ENCODE measurements at places on chromosomes 1 and 21.

DNA sequence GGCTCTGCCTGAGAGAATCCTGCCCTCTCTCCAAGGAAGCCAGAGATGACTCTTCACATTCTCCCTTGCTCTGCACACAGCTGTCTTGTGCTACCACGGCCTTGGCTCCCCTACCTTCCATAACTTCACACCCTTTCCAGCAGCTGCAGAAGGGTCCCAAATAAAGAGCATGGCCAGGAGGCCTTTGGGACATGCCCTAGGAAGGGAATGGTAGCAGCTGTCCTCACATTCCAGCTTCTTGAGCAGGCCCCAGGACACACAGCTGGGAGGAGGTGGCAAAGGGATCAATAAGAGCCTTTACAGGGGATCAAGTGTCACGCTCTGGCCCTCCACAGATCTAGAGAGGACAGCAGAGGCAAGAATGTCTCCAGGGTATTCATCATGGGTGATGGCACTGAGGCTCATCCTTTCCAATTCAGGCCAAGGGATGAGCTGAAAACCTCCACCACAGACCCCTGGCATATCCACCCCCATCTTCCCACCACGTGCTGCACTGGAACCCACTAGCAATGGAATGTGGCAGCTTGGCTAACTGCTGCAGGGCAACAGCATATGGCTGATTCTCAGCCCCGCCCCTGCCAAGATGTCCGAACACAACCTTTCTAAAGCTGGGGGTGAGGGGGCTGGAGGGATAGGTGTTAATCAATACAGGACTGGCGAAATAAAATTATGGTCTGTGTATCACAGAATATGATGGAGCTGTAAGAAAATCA lies 17.8 kb upstream of the RAB29 start:
- H3K27me3 ChIP-seq: no peaks in the 10 kb centered on the region
- peaks cover 28% of the 10 kb centered on the region for H3K4me1 ChIP-seq
- H3K36me3 ChIP-seq: peaks cover 75% of the 10 kb centered on the region
- no peak for DNase-seq
- peak overlapping the region; percentile 60 for H3K27ac ChIP-seq
- H3K4me3 ChIP-seq: no peak overlapping the region

GRCh38 chr1:54810153-54810942 lies 9.2 kb upstream of the TTC22 start:
- DNase-seq: peak; percentile 51
- peaks cover 12% of the 10 kb centered on the region for H3K4me1 ChIP-seq
- H3K27ac ChIP-seq: no peak overlapping the region
- H3K4me3 ChIP-seq: no peak overlapping the region
- no peaks in the 10 kb centered on the region for H3K36me3 ChIP-seq
- H3K27me3 ChIP-seq: no peaks in the 10 kb centered on the region

GRCh38 chr1:48236716-48237470 lies 14.4 kb downstream of the SLC5A9 start:
- no peaks in the 10 kb centered on the region for H3K27me3 ChIP-seq
- H3K27ac ChIP-seq: no peak overlapping the region
- DNase-seq: no peak
- no peak overlapping the region for H3K4me3 ChIP-seq
- H3K36me3 ChIP-seq: no peaks in the 10 kb centered on the region

- no peaks in the 10 kb centered on the region for H3K36me3 ChIP-seq
- no peak overlapping the region for H3K27ac ChIP-seq
- H3K4me1 ChIP-seq: no peaks in the 10 kb centered on the region
- DNase-seq: no peak
- no peak overlapping the region for H3K4me3 ChIP-seq
These were observed 398.2 kb upstream of the RGS18 start for GRCh38 chr1:191760016-191760415.

GRCh38 chr1:59776960-59777852 lies 37.5 kb upstream of the HOOK1 start:
- peaks cover 2% of the 10 kb centered on the region for H3K27me3 ChIP-seq
- H3K4me1 ChIP-seq: no peaks in the 10 kb centered on the region
- no peaks in the 10 kb centered on the region for H3K36me3 ChIP-seq

DNA sequence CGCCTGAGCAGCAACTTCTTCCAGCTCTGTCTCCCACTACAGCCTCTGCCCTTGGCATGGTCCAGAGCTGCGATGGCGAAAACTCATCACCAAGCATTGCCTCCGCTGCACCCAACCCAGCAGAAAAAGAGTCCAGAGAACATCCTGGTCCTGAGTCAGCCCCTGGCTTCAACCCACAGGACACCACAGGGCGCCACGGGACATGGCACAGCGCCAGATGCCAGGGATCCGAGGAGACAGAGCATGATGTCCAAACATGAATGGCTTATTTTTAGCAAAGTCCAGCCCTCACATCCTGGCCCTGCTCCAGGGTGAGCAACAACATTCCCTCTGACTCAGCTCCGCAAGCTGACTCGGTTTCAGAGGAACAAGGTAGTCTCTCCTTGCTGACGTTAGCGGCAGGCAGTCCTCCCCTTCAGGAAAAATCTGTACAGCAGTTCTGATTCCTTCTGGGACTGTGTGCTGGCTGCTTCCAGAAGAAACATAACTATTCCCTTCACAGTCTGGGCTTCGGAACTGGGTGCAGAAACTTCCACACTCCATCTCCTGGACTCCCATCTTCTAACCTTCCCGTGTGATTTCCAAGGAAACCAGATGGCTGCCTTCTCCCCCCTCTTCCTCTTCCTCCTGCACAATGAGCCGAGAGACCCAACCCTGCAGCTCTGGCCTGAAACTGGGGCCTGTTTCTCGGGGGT lies 131.3 kb downstream of the TOMM20 start:
- DNase-seq: no peak
- H3K36me3 ChIP-seq: no peaks in the 10 kb centered on the region
- H3K4me1 ChIP-seq: peaks cover 22% of the 10 kb centered on the region
- no peak overlapping the region for H3K27ac ChIP-seq
- H3K4me3 ChIP-seq: no peak overlapping the region

DNA sequence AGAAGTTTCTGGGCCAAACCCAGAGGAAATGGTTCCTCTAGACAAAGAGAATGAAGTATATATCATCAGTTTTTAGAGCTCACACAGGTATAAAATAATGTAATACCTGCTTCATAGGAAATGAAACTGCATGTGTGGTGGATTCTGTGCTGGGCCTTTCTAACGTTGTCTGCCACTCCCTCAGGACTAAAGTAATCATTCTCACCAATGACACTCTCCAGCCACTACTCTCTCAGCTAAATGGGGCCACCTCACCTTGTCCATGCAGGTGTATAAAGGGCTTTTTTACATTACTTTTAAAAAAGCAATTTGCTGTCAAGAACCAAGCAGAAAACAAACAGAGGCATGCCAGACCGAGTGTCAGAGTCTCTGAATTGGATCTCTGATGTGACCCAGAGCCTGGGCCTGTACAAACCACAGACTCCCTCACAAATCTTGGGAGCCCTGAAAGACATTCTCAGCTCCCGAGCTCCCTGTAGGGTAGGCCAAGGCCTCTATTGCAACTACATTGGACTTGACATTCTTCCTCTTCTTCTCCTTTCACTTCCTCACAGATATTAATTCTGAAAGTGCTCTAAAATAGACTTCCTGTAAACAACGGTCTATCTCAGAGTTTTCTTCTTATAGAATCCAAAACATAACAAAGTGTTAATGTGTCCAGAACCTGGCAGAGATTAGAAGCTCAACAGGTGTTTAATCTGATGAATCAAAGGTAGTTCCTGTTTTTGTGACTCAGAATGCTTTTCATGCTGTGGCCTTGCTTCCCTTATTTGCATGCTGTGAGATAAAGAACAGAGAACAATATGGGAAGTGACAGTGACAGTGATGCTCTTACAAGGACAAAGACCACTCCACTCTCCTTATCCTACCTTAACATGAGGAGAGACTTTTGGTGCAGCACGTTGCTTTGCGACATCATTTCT lies 8.6 kb downstream of the AIM2 start:
- no peak for DNase-seq
- H3K4me3 ChIP-seq: peak overlapping the region; percentile 71
- peaks cover 85% of the 10 kb centered on the region for H3K36me3 ChIP-seq
- no peaks in the 10 kb centered on the region for H3K27me3 ChIP-seq

DNA sequence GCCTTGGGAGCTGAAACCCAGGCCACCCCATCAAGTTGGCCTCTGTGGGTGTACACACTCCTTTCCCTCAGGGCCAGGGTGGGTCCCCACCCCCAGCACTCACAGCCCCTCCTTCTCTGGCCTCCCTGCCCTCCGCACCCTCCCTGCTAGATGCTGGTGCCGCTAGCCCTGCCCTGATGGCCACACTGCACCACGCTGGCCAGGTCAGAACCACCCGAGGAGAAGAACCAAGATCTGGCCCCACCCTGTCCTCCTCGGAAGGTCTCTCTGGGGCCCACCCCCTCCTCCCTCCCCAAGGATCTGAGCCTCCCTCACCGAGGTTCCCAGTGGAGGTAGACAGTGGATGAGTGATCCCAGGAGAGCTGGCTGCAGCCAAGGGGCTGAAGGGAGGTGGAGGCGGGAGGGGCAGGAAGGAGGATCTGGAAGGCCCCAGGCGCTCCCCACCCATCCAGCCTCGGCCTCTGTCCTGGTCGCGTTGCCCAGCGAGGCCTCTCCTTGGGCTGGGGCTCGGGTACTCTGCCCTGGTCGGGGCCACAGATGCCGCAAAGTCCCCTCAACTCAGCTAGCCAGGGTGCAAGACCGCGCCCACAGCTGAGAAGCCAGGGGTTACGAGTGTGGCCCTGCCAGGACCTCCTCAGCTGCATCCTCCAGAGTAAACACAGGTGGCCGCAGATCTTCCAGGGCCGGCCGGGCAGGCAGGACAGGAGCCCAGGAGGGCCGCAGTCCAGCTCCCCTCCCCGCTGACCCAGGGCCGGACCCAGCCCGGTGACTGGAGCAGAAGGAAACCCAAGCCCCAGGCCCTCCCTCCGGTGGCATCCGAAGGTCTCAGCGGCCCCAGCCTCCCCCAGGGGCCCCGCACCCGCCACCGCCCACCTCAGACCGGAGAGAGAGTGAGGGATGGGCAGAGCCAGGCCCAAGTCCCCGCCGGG lies 5.2 kb downstream of the B3GALT6 start:
- H3K36me3 ChIP-seq: peaks cover 19% of the 10 kb centered on the region
- peaks cover 9% of the 10 kb centered on the region for H3K4me1 ChIP-seq
- no peaks in the 10 kb centered on the region for H3K27me3 ChIP-seq
- H3K4me3 ChIP-seq: no peak overlapping the region

DNA sequence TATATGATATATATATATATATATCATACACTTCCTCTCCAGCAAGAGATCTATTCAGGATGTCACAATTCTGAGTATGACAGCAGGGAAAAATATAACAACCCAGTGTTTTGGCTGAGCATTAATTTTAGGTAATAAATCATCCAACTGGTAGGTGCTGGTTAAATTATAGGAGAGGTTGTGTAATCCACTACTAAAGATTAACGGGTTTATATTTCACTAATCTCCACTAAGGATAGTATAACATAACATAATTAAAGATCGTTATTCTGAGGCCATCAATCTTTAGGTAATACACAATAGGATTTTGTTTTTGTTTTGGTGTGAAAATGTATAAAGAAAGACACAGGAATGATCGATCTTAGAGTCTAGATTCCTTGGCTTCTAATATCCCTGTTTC lies 102.2 kb downstream of the COQ8A start:
- peaks cover 13% of the 10 kb centered on the region for H3K27me3 ChIP-seq
- H3K27ac ChIP-seq: no peak overlapping the region
- no peaks in the 10 kb centered on the region for H3K4me1 ChIP-seq
- no peak overlapping the region for H3K4me3 ChIP-seq
- no peaks in the 10 kb centered on the region for H3K36me3 ChIP-seq
- DNase-seq: no peak

GRCh38 chr1:25184001-25184762 lies 48.1 kb downstream of the SYF2 start:
- H3K4me3 ChIP-seq: no peak overlapping the region
- no peaks in the 10 kb centered on the region for H3K36me3 ChIP-seq
- H3K27me3 ChIP-seq: peaks cover 11% of the 10 kb centered on the region

DNA sequence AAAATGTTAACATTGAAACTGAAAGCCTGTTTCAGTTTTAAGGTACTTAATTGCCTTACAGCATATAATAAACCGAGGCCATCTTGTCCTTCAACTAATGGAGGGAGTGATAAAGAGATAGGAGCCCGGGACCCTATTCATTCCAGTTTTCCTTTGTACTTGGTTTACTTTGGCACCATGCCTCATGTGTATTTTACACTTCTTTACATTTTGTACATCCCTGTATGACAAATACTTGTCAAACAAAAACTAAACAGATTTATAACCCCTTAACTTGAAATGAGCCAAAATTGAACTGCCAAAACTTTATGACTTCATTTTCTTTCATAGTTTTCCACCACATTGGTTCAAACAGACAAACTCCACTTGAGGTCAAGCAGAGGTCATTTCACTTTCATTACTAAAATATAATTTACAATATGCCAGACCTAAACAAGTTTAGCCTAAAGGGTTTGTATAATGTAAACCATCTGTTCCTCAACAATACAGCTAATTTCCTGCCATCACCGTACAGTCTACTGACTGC lies 30.9 kb upstream of the UBE2U start:
- H3K27ac ChIP-seq: no peak overlapping the region
- H3K4me1 ChIP-seq: peaks cover 22% of the 10 kb centered on the region
- no peak for DNase-seq
- no peak overlapping the region for H3K4me3 ChIP-seq

DNA sequence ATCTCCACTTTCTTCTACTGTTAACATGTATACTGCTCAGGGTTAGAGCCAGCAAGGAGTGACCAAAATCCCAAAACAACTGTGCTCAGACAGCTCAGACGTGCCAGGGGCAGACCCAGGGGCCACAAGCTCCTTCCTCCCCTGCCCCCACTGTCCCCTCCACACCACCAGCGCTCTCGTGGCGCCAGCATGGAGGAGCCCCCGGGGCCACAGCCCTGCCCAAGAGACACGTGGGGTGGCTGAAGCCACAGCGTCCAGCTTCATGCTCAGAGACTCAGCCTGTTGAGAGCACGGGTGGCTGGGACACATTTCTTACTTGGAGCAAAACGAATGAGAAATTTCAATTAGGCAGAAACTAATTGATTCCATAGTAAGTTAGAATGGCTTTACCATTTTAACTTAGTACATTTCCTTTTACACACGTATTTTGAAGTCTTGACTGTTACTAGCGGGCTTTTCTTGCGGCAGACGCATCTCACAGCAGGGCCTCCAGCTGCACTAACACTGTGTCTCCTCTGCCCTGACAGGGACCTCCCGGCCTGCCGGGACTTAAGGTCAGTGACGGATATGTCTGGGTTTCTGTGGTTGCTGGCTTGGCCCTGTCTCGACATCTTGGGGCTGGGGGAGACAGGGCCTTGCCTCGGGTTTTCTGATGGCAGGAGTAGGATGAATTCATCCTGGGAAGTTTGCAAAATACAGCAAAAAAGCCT lies 54.2 kb downstream of the SLC19A1 start:
- no peak overlapping the region for H3K27ac ChIP-seq
- H3K4me1 ChIP-seq: no peaks in the 10 kb centered on the region
- H3K27me3 ChIP-seq: no peaks in the 10 kb centered on the region
- no peaks in the 10 kb centered on the region for H3K36me3 ChIP-seq
- no peak for DNase-seq

DNA sequence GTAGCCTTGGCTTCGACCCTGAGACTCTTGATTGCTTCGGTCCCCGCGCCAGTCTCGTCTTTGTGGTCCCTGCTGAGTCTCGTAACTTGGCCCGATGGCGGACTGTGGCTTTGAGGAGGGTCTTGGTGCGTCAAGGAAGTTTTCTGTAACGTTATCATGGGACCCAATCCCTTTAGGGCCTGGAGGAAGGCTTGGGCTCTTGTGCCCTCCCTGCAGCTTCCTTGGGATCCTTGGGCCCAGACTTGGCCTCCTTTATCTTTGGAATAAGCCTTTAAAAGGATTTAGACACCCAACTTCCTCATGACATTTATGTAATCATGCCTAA lies 371 bp downstream of the ZMPSTE24 start:
- no peak for DNase-seq
- H3K4me3 ChIP-seq: peak overlapping the region; percentile 94
- no peaks in the 10 kb centered on the region for H3K27me3 ChIP-seq
- H3K27ac ChIP-seq: peak overlapping the region; percentile 98
- peaks cover 43% of the 10 kb centered on the region for H3K4me1 ChIP-seq
- H3K36me3 ChIP-seq: peaks cover 51% of the 10 kb centered on the region
